ENCODE measurements at places on chromosomes 1 and 21.

- no peak for DNase-seq
Observed at GRCh38 chr1:21779613-21780521, 3.1 kb downstream of the USP48 start.

GRCh38 chr1:94273111-94273510, 35.7 kb upstream of the ARHGAP29 start:
- DNase-seq: no peak

DNA sequence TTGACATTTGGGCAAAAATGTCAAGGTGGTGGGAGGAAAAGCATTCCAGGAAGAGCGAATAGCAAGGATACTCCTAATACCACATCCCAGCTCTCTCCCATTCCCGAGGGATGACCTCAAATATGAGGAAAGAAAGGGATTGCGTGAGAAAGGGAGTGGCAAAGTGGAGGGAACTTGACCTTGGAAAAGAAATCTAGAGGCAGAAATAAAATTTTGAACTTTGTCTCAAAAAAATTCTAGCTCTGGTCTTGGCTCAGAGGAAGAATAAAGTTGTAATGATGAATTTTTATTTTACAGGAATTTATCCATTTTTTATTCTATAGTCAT, 127.8 kb downstream of the TBX19 start:
- DNase-seq: no peak

DNA sequence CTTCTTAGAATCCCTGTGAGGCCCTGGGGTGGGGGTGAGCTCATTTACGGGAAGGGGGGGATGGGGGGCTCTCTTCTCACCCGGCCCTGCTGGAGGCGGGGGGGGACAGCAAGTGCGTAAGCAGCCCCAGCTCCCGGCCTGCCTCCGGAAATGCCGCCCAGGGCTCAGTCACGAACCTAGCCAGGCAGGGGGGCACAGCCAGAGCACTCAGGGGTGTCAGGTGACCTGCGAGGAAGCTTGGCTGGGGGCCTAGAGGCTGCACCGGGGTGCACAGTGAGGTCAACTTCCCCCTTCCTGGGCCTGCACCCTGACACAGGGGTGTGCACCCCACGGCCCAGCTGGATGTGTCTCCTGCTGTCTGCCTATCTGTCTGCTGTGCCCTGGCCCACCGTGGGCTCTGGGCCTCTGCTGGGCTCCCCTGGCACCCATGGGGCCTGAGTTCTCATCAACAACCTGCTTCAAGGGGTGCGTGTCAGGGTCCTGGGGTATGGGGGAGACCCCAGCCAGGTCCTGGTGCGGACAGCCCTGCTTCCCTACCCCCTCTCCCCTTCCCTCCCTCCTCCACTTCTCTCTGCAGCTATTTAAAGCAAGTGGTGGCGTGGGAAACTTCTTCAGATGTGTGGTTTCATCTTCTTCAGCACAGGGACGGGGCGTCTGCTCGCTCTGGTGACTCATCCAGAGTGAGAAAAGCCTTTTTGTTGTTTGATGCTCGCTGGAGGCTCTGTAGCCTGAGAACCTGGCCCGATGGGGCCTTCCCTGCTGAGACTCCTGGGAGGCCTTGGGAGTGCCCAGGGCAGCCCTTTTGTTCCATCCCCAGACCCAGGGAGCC, 92.5 kb upstream of the RUNX3 start:
- no peak for DNase-seq

- no peak for DNase-seq
Observed at GRCh38 chr21:38282921-38283320, 26.1 kb downstream of the KCNJ15 start.

DNA sequence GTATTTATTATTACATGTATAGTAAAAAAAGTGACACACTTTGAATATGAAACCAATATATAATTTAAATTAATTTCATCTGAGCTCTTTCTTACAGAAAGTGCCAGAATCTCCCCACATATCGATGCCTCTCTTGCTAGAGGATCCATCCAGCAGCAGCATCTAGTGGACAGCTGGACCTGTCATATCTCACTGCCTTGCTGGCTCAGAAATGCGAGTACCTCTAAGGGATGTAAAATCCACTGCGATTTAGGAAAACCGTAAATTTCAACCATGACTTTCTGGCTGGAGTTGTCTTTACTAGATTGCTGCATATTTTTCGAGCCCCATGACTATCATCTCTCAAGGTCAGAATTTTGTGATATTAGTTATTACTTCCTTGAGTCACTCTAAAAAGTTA, 333.8 kb downstream of the NEGR1 start:
- no peak for DNase-seq

DNA sequence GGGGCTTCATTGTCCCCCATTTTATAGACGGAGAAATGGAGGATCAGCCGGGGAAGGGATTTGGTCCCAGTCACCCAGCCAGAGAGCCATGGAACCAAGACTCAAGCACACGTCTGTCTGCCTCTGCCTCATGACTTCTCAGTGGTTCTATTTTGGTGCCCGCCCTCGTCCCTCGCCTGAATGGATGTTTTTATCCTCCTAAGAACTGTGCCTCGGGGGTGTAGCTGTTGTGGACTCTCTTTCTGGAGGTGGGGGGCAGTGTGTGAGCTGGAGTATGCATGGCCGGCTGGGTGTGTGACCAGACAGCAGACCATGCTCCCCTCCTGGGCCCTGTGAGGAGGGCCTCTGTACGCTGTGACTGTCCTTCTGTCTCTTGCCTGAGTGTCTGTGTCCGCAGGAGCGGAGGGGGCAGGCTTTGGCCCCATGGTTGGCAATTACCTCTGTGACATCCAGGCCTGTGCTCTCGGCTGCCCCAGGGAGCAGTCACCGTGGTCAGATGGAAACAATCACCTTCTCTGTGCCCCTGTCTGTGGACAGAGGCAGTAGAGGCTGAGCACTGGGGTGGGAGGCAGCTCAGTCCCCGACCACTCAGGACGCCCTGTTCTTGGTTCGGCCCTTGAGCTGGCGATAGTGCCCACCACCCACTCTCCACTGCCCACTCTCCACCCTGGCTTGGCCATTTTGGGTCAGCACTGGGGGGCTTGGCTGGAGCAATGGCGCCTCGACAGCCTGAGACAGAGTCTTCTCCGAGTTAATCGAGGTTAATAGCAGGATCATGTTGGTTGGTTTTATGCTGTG, 20.4 kb downstream of the WNT4 start:
- DNase-seq: no peak

GRCh38 chr1:157390651-157391050, 161.7 kb downstream of the FCRL5 start:
- DNase-seq: no peak

GRCh38 chr1:33660244-33660643, 187.8 kb downstream of the ZSCAN20 start:
- no peak for DNase-seq

- no peak for DNase-seq
Observed at GRCh38 chr1:61047061-61047460, 35.3 kb upstream of the NFIA start.

DNA sequence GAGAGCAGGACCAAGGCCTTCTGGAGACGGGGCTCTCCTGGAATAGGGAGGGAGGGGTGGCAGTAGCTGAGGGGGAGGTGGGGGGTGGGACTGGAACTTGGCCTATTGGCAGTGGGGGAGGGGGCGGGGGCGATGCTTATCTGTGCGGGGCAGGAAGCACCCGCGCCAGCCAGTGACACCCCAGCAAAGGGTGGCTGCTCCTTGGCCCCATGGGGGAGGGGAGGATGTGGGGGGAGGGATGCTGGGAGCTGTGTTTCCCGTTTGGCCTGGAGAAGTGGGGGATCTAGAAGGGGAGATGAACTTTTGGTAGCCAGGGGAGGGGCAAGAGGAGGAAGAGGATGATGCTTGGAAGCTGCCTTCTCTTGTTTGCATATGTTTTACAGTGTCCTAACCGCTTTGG, 11.0 kb downstream of the ZBTB7B start:
- no peak for DNase-seq

DNA sequence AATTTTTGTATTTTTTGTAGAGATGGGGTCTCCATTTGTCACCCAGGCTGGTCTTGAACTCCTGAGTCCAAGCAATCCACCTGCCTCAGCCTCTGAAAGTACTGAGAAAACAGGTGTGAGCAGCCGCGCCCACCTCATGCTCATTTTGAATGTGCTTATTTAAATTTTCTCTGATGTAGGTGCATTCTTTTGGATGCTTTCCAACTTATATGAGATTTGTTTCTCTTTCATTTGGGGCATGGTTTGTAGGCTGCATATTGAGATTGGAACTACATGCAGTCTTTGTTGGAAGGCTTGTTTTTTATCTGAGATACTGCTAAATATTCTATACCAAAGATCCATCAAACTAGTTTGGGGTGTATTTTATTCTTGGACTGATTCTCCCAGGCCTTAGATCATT, 81.0 kb upstream of the IVNS1ABP start:
- DNase-seq: no peak

DNA sequence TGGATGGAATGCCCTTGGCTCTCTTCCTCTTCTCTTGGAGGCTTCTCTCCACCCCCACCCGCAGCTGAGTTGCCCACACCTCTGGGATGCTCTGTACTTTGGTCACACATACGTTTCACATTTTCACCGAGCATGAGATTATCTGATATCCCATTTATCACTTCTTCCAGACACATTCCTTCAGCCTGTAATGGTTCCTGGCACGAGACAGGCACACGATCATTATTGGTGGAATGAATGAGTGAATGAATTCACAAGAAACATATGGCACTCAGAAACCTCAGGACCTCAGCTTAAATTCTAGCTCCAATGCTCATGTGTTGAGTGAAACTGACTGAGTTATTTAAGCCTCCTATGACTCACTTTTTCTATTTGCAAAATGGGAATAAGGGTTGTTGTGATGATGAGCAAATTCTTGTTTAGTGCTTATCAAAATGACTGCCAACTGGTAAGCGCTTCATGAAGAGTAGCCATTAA, 242.7 kb upstream of the JUN start:
- DNase-seq: no peak

- peak; percentile 58 for DNase-seq
Observed at GRCh38 chr1:27097484-27097917, 57.4 kb downstream of the SLC9A1 start.

DNA sequence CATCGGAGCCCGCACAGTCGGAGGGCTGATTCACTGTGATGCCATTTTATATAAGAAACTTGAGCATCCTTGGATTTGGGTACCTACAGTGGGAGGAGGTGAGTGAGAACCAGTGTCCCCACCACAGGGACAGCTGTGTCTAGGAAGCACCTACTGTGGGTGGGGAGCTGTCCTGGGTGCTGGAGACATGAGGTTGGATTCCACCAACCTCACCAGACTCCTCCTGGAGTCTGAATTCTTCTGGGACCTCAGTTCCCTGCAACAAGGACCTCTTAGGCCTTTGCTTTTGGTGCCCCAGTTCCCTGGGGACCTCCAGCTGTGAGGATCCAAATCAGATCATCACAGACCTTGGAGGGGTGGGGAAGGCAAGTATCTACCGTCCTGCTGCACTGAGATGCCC, 188.8 kb downstream of the PRDM16 start:
- no peak for DNase-seq

DNA sequence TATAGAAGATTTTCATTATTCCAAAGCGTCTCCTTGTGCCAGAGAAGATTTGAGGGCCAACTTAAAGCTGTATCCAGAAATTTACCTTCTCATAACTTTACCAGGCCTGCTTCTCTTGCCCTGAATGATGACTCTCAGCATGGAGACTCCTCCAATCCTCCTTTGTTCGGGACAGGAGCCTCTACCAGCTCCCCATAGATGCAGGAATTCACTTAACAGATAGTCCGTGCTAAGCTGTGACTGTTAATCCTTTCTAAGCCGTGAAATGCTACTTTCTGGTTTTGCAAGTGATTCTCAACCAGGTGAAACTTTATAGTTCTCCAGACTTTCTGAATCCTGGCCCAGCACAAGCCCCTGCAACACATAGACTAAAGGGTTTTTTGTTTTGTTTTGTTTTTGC, 31.8 kb upstream of the KCND3 start:
- DNase-seq: no peak

GRCh38 chr21:28317177-28317950, 675.3 kb downstream of the LTN1 start:
- DNase-seq: no peak

DNA sequence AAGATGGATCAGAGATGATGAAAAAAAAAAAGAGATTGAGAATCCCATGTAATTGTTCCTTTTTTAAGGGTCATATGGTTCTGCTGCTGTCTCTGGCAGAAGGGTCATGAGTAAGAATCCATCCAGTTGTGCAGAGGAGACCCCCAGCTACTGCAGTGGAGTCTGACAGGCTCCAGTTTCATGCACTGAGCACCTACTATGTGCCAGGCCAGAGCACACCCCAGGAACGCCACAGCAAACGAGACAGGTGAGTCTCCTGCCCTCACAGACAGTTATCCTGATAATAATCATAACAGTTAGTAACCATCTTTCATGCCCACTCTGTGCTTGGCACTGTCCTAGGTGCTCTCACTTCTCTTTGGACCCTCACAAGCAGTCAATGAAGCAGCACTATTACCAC, 420.0 kb downstream of the MATN1 start:
- DNase-seq: no peak

DNA sequence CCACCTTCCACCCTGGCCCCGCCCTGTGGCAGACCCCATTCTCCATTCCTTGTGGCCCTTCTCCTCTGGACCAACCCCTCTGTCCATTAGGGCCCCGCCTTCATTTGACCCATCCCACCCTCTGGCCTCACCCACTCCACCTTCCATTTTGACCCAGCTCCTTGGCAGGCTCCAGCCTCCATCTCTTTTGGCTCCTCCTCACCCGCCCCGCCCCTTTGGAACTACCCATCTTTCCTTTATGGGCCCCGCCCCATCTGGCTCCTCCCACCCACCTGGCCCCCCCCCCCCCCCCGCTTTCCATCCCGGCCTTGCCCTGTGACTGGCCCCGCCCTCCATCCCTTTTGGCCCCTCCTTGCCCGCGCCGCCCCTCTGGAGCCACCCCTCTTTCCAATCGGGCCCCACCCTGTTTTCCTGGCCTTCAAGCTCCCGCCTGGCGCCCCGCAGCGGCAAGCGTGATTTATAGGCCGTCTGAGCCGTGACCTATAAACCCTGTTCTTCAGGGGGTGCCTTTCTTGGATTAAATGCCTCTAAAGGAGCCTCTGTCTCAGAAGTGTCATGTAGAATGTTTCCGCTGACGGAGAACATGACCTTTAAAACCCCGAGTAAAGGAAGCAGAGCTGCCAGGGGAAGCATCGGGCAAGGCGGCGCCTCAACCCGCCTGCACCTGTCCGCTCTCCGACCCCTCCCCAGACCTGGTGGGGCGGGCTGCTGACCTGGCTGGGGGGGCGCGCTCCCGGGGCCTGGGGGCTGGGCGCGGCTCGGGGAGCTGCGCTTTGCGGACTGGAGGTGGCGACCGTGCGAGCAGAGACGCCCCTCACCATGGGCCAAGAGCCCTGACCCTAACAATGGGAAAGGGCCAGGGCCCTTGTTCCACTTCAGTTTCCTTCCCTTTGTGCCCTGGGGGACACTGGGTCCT, 178.0 kb downstream of the CAMTA1 start:
- peak; percentile 80 for DNase-seq

DNA sequence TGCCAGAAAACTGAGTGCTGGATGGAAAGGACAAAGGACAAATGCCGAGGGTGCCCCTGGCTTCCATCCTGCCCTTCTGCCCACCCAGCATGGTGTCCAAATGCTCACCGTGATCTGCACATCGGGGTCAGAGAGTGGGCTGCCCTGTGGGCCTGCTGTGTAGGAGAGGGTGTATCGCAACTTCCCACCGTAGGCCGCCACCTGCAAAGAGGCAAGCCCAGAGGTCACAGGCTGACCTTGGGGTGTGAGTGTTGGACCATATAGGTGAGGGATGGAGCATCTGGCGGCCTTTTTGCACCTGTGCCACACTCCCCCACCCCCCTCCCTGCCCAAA, 53.5 kb downstream of the LDLRAD2 start:
- no peak for DNase-seq

Measured in CMK (cell line).